ENCODE measurements at places on chromosomes 6 and 20.

DNA sequence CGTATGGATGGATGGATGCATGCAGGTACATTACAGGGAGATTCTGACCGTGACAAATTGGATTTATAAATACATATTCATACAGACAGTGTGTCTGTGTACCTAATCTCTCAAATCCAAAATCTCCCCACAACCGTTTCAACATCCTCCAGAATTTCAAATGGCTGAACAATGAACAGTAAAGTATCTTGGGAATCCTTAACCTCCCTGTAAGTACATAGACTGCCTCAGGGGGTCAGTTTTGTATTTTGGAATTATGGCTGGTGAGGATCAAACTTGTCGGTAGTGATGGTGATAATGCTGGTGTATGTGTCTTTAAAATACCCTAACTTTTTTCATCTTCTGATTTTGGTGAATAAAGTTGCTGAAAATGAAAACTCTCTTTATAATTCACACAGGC lies 246.2 kb downstream of the FOXC1 start:
- no peak for DNase-seq

- DNase-seq: no peak
Measured at GRCh38 chr6:170067181-170067641, 223.7 kb downstream of the DLL1 start.

DNA sequence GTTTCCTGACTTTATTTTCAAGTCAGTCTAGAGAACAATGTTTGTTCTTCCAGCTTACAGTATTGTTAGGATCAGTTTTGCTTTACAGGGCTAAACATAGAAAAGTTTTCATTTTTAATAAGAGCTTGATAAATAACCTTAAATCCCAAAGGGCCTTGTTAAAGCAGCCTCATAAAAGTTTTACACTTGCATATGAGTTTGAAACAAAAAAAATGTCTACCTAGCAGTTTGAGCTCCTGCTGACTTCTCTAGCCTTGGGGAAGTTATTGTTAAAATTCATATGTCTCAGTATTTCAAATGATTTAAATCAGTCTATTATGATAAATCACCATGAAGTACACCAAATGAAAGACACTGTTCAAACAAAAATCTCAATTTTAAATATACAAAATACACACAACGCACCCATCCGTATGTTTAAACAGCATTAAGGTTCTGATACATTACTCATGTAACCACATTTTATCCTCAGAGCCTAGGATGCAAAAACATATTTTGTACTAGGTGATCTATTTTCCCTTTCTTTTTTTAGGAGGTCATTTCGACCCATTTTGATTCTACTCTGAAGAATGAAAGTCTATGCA lies 87.2 kb downstream of the UBE3D start:
- no peak for DNase-seq

- DNase-seq: peak; percentile 35
Measured at GRCh38 chr6:70166088-70166958, 136.6 kb downstream of the COL9A1 start.

DNA sequence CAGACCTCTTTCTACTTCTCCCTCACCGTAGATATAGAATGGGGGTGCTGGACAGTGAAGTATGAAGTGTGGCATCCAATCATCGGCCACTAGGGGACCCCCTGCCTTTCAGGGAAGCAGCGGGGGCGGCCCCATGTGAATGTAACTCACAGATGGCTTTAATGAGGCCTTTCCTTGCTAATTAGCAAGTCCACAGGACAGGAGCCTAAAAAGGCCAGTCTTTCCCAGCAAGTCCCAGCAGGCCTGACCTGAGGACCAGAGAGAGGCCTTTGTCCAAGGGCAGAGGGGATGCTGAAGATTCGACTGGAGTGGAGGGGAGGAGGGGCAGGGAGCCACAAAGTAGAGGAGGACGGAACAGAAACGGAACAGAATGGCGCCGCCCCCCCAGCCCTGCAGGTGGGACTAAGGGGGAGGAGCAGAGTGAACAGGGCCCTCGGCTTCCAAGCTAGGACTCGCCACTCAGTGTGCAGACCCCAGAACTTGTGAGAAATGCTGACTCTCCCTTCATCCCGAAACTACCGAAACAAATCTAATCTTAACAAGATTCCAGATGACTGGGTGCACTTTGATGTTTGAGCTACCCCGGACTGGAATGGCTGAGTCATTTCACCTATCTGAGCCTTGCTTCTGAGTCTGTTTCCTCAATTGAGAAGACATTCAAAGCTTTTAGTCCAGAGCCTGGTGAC lies 5.8 kb downstream of the C6orf132 start:
- no peak for DNase-seq

- no peak for DNase-seq
Measured at GRCh38 chr6:24859132-24859531, 60.4 kb upstream of the ARMH2 start.

DNA sequence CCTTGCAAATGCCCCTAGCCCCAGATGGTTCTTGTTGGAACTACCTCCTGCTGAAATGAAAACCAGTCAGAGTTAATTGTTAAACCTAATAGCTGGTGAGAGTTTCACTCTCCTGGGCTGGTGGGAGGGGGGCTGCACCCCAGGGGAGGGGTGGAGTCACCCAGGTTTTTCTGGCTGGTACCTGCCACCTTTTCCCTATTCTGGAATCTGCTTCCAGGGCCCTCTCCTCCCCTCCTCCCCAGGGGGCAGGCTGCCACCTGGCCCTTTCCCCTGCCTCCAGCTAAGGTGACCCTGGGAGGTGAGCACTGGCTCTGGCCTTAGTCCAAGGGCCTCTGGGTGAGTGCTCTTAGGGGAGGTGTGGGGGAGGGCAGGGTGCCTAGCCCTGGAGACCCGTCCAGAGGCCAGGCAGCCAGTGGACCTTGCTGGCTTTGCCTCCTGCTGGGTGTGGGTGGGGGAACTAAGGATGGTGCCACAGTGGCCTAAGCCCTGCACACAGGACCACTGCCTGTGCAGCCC lies 48.8 kb upstream of the EPB41L1 start:
- DNase-seq: no peak

DNA sequence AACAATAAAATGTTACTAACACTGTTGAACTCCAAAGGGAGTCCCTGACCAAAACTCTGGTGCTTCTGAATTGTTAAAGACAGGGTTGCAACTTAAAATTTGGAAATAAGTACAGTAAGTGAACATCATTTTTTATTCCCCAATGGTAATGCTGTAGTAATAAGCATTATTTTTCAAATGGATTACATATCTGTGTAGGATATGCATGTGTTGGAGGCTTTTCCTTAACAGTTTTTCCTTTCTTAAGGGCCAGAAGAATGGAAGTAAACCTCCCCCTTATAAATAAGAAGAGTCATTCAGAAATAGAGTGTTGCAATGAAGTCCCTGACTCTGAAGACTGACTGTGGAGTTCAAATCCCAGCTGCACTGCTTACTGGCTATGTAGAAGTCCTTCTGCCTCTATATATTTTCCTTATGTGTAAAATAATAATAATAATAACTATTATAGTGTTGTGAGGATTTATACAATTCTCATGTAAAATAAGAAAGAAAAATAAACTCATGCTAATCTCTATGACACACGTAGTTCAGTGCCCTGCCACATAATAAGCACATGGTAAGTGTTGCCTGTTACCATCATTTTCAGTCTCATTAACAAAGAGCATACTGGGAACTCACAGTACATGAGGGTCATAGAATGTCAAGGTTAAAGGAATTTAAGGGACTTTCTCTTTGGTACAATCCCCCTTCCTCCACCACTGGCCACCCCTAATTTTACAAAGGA lies 129.8 kb upstream of the SMLR1 start:
- no peak for DNase-seq
